Endothelial cell (in vitro differentiated cells): ENCODE measurements at places on chromosomes 7 and 10.

GRCh38 chr7:28484606-28484935 lies 72.3 kb downstream of the CREB5 start:
- peaks cover 32% of the 10 kb centered on the region for H3K4me1 ChIP-seq
- H3K27me3 ChIP-seq = no peaks in the 10 kb centered on the region
- no peak for DNase-seq
- H3K36me3 ChIP-seq = no peaks in the 10 kb centered on the region
- no peak overlapping the region for H3K27ac ChIP-seq
- H3K4me3 ChIP-seq = no peak overlapping the region

DNA sequence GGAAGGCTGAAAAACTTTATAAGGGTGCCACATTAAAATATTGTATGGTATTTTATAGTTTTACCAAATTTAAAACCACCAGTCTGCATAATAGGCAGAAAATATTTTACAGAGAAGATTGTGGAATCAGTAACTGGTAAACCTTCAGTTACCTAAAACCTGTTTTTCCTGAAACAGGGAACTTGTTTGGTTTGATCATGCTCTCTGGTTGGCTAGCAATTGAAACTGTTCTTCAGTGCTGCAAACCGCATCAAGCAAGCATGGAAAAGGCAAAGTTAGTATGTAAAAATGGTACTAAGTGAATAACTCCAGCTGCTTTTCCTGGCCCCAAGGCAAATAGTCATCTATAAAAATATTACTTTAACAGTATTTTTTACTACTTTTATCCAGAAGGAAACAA lies 316.9 kb upstream of the LRRN3 start:
- H3K27me3 ChIP-seq = peaks cover 2% of the 10 kb centered on the region
- H3K36me3 ChIP-seq = no peaks in the 10 kb centered on the region
- no peak for DNase-seq
- peaks cover 2% of the 10 kb centered on the region for H3K4me1 ChIP-seq
- no peak overlapping the region for H3K27ac ChIP-seq

- H3K4me1 ChIP-seq = no peaks in the 10 kb centered on the region
- H3K27me3 ChIP-seq = no peaks in the 10 kb centered on the region
- no peak for DNase-seq
- no peak overlapping the region for H3K27ac ChIP-seq
Observed at GRCh38 chr7:14899030-14899429, 3.5 kb downstream of the DGKB start.

DNA sequence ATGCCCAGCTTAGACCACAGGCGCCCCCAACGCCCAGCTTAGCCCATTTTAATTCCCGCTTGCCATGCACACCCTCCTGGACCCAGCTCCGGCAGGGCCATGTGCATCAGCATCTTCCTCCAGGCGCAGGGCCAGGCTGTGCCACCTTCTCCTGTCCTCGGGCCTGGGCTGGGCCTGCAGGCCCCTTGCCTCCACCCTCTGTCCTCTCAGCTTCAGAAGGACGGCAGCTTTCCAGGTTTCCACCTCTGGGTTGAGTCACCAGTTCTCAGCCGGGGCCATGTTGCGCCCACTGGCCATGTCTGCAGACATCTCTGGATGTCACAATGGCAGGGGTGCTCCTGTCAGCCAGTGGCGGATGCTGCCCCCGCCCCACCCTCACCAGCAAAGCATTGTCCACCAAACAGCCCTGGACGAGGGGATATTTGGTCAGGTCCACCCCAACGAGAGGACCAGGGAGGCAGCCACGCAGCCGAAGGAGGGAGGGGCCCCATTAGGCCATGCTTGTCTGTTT lies 59.1 kb upstream of the NKX6-2 start:
- peaks cover 9% of the 10 kb centered on the region for H3K36me3 ChIP-seq
- H3K4me3 ChIP-seq = no peak overlapping the region
- no peak for DNase-seq
- no peak overlapping the region for H3K27ac ChIP-seq
- no peaks in the 10 kb centered on the region for H3K4me1 ChIP-seq
- H3K27me3 ChIP-seq = peaks cover 5% of the 10 kb centered on the region

DNA sequence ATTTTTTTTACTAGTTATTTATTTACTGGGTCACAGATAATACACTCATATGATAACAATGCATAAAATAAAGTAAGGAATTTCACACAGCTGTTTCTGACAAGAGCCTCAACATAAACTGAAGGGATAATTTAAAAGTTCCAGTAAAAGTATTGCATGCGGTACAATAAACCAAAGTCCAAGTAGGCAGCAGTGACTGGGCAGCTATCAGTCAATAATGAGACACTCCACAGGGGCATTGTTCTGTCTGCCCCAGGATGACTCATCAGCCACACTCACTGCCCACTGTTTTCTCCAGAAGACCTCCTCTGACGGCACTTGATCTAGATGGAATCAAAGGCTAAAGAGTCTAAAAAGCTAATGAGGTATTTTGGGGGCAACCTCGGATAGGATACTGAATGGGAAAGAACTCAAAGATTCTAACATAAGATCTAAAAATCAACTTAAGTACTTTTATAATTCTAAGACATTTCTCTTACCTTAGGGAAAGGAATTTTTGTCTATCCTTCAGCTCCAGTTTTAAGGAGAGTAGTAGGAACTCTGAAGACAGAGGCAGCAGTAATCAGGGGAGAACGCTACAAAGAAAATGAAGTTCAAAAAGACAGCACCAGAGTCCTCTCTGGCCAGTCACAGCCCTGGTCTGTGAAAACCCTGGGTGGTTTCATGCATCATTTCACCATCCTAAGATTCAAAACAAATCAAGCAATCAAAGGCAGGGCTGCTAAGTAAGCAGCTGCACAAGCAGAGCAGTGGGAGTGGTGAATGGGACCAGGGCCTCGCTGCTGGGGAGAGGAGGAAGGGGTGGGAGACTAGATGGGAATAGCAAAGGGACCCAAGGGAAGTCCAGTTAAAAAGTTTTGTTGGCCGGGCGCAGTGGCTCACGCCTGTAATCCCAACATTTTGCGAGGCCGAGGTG lies 175.1 kb downstream of the AVL9 start:
- no peaks in the 10 kb centered on the region for H3K27me3 ChIP-seq
- H3K4me1 ChIP-seq = peaks cover 5% of the 10 kb centered on the region
- H3K4me3 ChIP-seq = no peak overlapping the region
- no peak for DNase-seq

GRCh38 chr10:103495321-103495720 lies 1.8 kb downstream of the NEURL1 start:
- peaks cover 13% of the 10 kb centered on the region for H3K4me1 ChIP-seq
- no peak overlapping the region for H3K27ac ChIP-seq
- peaks cover 12% of the 10 kb centered on the region for H3K27me3 ChIP-seq
- no peak overlapping the region for H3K4me3 ChIP-seq
- no peaks in the 10 kb centered on the region for H3K36me3 ChIP-seq

DNA sequence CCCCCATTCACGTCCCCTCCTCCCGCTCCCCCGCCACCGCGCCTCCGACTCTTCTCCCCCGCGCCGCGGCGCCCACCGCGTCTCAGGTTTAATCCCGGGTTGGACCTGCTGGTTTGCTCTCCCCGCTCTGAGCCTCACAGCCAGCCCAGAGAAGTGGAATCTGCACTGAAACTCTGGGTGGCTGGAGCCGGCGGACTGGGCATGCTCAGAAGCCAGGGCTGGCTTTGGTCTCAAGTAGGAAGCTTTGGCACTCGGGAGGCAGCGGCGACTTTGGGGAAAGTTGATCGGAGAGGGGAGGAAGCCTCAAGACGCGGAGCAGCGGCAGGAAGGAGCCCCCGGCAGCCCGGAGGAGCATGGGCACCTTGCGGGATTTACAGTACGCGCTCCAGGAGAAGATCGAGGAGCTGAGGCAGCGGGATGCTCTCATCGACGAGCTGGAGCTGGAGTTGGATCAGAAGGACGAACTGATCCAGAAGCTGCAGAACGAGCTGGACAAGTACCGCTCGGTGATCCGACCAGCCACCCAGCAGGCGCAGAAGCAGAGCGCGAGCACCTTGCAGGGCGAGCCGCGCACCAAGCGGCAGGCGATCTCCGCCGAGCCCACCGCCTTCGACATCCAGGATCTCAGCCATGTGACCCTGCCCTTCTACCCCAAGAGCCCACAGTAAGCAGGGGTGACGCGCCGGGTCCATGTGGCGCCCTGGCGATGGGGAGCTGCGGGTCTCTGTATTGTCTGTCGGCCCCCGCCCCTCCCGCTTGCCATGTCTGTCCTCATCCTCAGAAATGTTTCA lies at the start of gene PRKG1:
TSS of gene PRKG1 (plus strand) at position 250 of the 791 bp plus-strand sequence.
- no peak within 1 kb of the TSS for H3K27ac ChIP-seq
- peaks cover 12% of the 10 kb centered on the region for H3K27me3 ChIP-seq
- peak; percentile 68 for DNase-seq
- peak within 1 kb of the TSS; percentile 95 for H3K4me3 ChIP-seq
- no peaks in the 10 kb centered on the region for H3K36me3 ChIP-seq

GRCh38 chr7:35975851-35976454 lies 175.1 kb downstream of the SEPTIN7 start:
- H3K4me1 ChIP-seq = no peaks in the 10 kb centered on the region
- no peak overlapping the region for H3K4me3 ChIP-seq
- no peak overlapping the region for H3K27ac ChIP-seq
- H3K27me3 ChIP-seq = no peaks in the 10 kb centered on the region

GRCh38 chr7:118452128-118452527 lies 227.6 kb downstream of the ANKRD7 start:
- H3K27ac ChIP-seq = no peak overlapping the region
- H3K4me1 ChIP-seq = no peaks in the 10 kb centered on the region
- H3K27me3 ChIP-seq = no peaks in the 10 kb centered on the region
- no peaks in the 10 kb centered on the region for H3K36me3 ChIP-seq
- DNase-seq = no peak

- no peak overlapping the region for H3K27ac ChIP-seq
- no peaks in the 10 kb centered on the region for H3K36me3 ChIP-seq
- peaks cover 1% of the 10 kb centered on the region for H3K27me3 ChIP-seq
- DNase-seq = no peak
- H3K4me3 ChIP-seq = no peak overlapping the region
Observed at GRCh38 chr7:70005891-70006260, 407.6 kb downstream of the AUTS2 start.

DNA sequence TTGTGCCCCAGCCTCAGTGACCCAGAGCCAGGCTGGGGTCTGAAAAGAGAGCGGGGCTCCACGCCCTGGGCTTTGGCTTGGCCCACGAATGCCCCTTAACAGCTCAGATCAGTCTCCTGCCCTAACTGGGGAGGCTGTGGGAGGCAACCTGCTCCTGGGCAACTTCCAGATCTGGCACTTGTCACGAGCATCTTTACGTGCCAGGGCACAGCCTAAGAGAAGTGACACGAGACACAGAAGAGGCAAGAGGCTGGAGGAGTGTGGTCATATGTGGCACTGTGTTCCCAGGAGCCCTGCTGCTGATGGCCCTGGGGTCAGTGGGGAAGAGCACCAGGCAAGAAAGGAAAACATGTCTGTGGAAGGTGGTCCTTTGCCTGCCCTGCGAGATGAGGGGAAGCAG lies 97.8 kb upstream of the BTBD16 start:
- no peak overlapping the region for H3K4me3 ChIP-seq
- no peak overlapping the region for H3K27ac ChIP-seq
- peaks cover 50% of the 10 kb centered on the region for H3K4me1 ChIP-seq
- no peaks in the 10 kb centered on the region for H3K36me3 ChIP-seq

DNA sequence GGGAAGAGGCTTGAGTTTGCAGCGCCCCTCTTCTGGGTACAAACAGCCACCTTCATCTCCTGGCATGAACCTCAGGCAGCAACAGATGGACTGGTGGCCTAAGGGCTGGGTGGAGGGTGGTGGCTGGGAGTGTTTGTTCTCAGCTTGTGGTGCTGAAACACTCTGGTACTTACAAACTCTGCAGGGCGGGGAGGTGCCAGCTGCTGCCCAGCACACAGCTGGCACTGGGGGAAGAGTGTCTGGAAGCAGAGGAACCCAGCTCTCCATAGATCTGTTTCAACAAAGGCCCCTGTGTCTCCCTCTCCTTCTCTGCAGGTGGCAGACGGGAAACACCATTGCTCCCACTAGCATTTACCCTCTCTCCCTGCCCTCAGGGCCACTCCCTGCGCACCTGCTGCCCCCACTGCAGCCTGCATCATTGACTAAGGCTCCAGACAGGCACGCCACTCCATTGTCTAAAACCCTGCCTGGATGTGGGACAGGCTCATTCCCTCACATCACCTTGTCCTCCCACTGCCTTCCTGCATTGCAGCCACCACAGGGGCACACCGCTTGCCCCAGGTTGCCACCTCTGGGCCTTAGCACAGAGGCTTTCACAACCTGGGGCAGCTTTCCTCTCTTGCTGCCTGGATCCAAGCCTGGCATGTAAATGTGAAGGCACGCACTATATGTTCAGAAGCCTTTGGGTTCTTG lies 6.5 kb downstream of the ARHGAP22 start:
- H3K4me3 ChIP-seq = no peak overlapping the region
- peaks cover 3% of the 10 kb centered on the region for H3K4me1 ChIP-seq
- no peaks in the 10 kb centered on the region for H3K36me3 ChIP-seq
- no peaks in the 10 kb centered on the region for H3K27me3 ChIP-seq
- no peak for DNase-seq

DNA sequence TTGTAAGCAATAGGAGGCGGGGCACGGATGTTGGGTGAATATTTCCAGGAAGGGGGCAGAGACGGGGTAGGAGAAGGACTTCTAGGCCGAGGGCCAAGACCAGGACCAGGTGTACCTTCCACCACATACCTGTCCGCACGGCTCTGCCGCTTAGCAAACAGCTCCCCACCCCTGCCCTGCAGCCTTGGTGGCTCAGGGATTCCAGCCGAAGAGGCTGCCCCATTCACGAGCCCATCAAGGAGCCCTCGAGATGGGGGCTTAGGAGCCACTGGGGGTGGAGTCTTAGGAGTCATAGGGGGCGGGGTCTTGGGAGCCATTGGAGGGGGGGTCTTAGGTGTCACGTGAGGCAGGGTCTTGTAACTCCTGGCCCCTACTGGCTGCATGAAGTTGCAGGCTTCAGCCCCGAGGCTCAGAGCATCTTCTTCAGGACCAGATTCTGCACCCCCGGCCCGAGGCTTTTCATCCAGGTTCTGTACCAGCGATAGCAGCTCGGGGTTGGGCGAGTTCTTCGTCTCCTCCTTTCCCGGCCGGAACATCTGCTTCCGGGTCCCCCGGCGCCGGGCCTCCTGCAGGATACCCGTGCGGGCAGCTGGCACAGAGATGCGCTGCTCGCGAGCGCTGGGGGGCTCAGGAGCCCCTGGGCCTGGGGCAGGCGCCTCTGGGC lies 6.1 kb upstream of the MYOZ1 start:
- H3K4me3 ChIP-seq = peak overlapping the region; percentile 86
- peaks cover 4% of the 10 kb centered on the region for H3K36me3 ChIP-seq
- H3K27me3 ChIP-seq = peaks cover 16% of the 10 kb centered on the region
- peak; percentile 63 for DNase-seq
- H3K27ac ChIP-seq = peak overlapping the region; percentile 48

- H3K36me3 ChIP-seq = no peaks in the 10 kb centered on the region
- no peak for DNase-seq
Observed at GRCh38 chr7:98626460-98627412, 9.7 kb downstream of the NPTX2 start.

- no peak overlapping the region for H3K4me3 ChIP-seq
- no peak for DNase-seq
- H3K36me3 ChIP-seq = peaks cover 5% of the 10 kb centered on the region
- no peaks in the 10 kb centered on the region for H3K27me3 ChIP-seq
Observed at GRCh38 chr10:119700321-119700954, 25.4 kb upstream of the INPP5F start.

DNA sequence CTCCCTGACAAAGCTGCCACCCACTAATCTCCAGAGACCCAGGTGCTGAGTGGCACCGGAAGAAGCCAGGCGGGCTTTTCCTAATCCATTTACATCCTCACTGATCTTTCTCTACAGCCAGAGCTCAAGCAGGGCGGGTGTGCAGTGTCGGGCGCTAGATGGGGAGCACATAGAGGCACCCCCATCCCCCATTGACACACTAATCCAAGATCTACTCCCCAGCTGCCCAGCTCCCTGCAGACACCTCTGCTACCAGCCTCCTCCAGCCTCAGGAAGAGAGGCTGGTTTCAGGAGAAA lies 22.2 kb downstream of the FRMPD2 start:
- H3K36me3 ChIP-seq = no peaks in the 10 kb centered on the region
- peaks cover 2% of the 10 kb centered on the region for H3K27me3 ChIP-seq
- DNase-seq = no peak
- H3K27ac ChIP-seq = no peak overlapping the region
